AG09319 (cell line): ENCODE measurements at places on chromosomes 5 and 9.

- no peak for DNase-seq
These were observed 13.2 kb downstream of the IRX2 start for GRCh38 chr5:2738156-2738699.

- DNase-seq, result no peak
These were observed 3.9 kb downstream of the RASGRF2 start for GRCh38 chr5:80963966-80964481.

DNA sequence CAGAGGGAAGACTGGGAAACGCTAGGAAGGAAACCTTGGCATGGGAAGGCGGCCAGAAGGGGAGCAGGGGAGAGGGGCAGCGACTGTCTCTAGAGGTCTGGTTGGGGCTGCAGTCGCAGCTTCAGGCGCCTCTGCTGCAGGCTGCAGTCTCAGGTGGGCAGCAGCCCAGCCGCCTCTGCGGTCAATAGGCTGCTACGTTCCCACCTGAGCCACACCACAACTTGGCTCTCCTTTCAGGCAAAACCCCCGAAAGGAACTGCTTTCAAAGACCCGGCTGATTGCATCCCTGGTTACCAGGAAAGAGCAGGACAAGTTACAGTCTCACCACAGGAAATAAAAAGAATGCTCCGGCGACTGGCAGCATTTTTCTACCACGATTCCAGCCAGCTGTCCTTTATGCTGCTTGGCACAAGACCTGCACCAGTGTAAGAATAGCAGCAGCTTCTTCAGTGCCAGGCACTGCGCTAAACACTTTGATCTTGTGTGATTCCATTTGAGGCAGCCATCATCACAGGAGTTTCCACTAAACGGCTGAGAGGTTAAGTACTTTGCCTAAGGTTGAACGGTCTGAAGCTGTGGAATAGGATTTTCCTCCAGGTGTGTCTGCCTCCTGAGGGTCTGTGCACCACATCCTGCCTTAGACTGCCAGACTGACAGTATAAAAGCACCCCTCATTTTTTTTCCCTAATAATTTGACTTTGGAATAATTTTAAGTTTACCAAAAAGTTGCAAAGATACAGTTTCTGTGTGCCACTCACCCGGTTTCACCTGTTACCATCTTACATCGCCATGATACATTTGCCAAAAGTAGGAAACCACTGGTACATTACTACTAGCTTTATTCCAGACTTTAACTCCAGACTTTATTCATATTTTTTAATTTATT, 7.5 kb downstream of the RPS14 start:
- DNase-seq, result no peak

- no peak for DNase-seq
These were observed 11.0 kb upstream of the HAPLN1 start for GRCh38 chr5:83731638-83732037.

DNA sequence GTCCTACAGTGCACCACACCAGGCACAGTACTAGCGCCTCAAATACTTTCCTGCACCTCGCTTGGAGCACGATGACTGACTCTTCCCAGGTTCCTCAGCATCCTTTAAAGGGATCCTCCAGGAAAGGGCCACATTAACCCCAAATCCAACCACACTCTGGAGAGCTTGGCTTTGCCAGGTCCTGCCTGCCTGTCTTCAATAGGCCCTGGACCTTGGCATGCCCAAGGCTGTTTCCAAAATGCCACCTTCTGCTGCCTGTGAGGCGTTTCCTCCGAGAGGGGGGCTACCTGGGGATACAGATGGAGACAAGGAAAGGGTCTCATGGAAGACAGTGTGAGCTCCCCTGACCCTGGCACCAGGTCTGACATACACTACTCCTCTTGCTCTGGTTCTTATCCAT, 169.9 kb downstream of the DAB2IP start:
- DNase-seq, result no peak

- no peak for DNase-seq
These were observed 24.0 kb upstream of the ADAM19 start for GRCh38 chr5:157599565-157599964.

DNA sequence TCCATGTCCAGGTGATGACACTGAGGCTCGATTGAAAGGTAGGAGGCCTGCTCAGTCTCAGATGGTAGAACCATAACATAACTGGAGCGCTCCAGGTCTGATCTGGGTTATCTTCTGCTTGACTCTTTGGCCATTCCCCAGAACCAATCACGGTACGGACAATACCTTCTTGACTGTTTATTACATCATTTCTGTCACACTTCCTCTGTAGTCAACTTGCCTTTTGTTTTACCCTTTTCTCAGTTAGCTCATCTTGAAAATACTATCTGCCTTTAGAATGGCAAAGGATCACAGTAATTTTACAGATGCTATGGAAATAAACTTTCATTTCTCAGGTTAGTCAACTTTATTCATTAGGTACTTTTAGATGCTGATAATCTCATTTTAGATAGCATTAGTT, 22.4 kb downstream of the GLRA1 start:
- DNase-seq, result no peak

DNA sequence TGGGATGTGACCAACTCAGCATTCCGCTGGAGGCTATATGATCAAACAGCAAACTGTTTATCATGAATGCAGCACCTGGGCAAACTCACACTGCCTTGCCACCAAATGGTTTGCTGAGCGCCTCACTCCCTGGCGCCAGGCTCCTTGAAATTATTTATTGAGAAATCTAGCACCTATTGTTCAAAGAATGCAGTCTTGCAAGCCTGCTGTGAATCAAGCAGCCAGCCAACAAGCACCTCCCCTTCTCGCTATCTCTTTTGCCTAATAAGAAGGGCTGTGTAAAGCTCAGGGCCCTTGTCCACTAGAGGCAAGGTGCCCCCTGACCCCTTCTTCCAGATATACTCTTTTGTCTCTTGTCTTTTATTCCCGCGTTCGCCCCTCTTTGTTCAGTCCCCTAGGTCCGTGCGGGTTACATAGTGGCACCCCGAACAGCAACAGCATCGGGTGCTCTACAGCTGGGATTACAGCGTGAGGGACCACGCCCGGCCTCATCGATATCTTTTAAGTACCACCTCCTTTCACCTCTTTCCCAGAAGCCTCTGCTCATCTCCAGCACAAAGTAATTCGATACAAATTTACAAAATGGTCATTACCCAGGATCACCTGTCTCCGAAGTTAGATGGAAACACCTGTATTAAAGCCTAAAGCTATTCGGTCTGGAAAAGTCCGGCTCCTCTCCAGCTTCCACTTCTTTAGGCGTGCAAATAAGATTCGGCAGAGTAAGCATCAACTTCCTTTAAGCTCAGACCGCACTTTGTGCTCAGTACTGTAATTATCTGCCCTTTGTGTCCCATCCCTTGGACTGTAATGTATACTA, 896 bp downstream of the RIGI start:
- no peak for DNase-seq

DNA sequence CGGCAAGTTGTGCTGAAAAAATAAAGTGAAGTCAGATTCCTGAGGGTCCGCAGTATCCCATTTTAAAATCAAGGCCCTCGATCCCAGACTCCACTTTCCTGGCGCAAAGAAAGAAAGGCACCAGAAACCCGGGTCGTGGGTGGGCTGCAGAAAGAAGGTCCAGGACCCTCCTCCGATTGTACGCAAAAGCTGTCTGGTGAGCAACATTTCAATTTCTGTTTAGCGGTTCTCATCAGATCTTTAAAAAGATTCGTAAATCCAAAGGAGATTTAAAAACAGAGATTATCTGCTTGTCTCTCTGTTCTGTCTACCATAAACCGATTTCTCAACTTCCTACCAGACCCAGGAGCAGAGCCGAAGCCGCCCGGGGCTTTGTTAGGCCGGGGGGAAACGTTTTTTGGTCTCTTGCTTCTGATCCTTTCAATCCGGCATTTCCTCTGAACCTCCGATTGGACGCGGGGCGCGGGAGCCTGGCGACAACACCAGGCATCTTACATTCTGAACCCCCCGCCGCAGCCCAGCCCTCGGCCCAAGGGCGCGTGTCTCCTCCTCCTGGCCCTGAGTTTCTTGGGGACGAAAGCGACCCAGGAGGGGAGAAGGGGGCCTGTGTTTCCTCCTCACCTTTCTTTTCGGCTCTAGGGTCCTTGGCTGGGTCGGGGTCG, 746 bp downstream of the NKX2-5 start:
- DNase-seq, result no peak

DNA sequence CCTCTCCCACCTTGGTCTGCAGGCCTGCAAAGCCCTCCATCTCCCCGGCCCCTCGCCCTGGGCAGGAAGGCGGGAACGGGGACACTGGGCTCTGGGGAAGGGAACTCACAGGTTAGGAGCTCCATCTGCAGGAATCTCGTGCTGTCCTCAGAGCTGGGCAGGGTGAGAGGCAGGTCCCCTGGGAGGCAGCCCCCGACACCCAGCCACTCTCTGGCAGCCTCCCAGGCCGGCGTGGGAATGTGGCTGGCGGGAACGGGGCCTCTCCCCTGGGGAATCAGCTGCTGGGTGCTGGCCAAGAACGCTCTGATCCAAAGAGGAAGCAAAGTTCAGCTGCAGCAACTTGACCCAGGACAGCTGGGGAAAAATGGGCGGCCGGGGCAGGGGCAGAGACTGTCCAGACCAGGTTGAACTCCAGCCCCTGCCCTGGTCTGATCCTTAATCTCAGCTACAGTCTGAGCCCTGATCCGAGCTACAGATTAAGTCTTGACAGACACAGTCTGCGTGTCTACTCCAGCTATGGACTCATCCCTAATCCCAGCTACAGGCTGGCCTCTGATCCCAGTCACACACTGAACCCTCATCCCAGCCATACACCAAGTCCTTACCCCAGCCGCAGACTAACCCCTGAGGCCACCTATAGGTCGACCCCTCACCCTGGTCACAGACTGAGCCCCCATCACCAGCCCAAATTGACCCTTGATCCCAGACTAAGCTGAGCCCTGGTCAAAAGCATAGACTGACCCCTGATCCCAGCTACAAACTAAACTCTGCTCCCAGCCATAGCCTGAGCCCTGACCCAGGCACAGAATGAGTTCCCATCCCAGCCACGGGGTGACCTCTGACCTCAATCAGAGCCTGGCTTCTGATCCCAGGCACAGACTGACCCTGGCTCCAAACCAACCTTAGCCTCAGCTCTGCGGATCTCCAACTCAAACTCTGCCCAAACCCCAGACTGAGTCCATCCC, 37.3 kb upstream of the EGFL7 start:
- DNase-seq, result no peak

GRCh38 chr5:157860898-157861890, 2.2 kb upstream of the CLINT1 start:
- DNase-seq, result no peak

- DNase-seq, result no peak
These were observed 204.3 kb downstream of the ATPSCKMT start for GRCh38 chr5:10045376-10045775.

GRCh38 chr5:33840927-33841547, 50.8 kb downstream of the ADAMTS12 start:
- DNase-seq, result no peak

- no peak for DNase-seq
These were observed 567.5 kb downstream of the ELAVL2 start for GRCh38 chr9:23258569-23258968.

GRCh38 chr9:135448663-135449100, 30.9 kb upstream of the PPP1R26 start:
- DNase-seq, result no peak

DNA sequence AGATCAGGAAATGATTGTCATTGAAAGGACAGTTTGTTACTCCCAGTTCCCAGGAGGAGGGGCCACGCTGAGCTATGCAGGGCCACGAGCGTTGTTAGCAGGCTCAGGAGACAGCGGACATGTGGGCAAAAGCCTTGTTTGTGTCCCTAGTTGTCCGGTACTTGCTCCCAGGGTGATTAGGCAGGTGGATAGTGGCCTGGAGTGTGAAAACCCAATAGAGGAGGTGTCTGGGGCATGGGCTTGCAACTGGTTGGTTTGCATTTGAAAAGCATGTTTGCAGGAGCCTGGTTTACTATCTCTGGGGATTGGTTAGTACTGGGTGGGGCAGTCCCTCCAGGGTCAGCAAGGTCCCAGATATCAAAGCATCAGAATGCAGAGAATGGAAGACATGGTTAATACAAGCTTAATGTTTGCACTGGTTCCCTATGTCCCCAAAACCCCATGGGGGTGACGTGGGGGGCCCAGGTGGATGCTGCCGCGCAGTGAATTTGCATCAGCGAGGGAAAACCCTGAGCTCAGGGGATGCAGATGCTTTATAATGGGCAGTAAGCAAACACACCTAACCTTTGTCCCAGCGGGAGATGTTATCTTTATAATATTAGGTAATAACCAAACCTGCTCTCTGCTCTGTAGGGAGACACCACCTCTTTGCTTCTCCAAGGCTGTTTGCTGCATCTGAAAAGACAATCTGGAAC, 39.7 kb downstream of the ROPN1L start:
- no peak for DNase-seq

DNA sequence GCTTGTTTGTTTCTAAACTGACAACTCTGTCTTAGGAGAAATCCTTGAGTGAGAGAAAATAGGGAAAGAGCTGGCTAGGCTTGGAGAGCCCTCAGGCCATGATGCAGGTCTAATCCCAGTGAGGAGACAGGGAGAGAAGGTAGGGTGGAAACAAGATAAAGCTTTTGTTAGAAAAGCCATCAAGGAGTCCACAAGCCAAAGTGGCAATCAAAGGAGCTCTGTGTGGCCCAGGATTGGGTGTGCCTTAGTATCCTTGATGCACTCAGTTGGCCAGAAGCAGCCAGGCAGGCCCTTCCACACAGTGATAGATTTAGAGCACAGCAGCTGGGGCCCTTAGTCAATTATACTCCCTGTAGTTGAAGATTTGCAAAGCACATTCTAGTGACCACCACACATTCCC, 73.9 kb downstream of the ALDH7A1 start:
- DNase-seq, result no peak

DNA sequence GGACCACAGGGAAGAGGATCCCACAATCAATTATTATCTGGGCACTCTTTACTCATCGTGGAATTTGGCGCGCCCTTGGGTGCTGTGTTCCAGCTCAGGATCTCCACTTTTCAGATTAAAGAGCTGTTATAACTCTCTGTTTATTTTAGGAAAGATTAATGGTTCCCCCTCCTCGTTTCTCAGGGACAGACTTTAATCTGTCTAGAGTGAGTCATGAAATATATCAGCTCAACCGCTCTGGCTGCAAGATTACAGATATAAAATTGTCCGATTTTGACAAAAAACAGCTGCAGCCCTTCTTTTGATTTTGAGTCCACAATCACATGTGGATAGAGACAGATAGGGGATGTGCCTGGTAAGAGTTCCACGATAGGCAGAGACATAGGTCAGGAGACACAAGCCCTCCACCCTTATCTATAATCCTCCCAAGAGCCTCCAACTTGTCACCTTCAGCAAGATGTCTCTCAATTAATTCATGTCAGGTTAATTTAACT, 77.6 kb upstream of the ANKRD55 start:
- DNase-seq, result no peak

- peak; percentile 67 for DNase-seq
These were observed 975 bp downstream of the AGXT2 start for GRCh38 chr5:35046774-35047173.
